Muscle of arm (tissue), 14 donors: ENCODE measurements at places on chromosomes 3 and 15. TPM values are rescaled to one million over a fixed set of nuclear protein-coding genes. Genes with fewer than 3 reads are reported as not detected.

SCN11A gene
- polyA plus RNA-seq = 2.3 TPM

KNG1 gene
- polyA plus RNA-seq = 0.71 TPM

SPPL2A gene
- polyA plus RNA-seq = 64.8 TPM

PIGX gene
- 19.4 TPM for polyA plus RNA-seq

PARP15 gene
- polyA plus RNA-seq = 5.0 TPM
